ENCODE measurements at places on chromosomes 11 and 22.

GRCh38 chr11:21564095-21564494, 628.8 kb upstream of the ANO5 start:
- DNase-seq: no peak

- DNase-seq: no peak
Observed at GRCh38 chr11:113773092-113773415, 438 bp downstream of the ZW10 start.

DNA sequence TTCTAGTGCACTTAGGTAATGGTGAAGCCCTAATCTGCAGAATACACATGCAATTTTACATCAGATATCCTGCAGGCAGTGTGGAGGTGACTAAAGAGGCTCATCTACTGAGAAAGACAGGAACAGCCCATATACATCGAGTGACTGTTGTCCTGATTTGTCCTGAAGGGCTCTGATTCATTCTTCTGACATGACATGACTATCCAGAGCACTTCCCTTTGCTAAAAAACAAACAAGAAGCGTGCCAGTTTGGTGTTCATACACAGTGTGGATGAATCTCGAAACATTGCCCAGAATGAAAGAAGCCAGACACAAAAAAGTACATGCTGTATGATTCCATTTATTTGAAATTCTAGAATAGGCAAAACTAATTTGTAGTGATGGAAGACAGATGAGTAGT, 48.0 kb upstream of the AMPD3 start:
- no peak for DNase-seq

GRCh38 chr11:88105526-88105925, 69.7 kb downstream of the RAB38 start:
- no peak for DNase-seq

DNA sequence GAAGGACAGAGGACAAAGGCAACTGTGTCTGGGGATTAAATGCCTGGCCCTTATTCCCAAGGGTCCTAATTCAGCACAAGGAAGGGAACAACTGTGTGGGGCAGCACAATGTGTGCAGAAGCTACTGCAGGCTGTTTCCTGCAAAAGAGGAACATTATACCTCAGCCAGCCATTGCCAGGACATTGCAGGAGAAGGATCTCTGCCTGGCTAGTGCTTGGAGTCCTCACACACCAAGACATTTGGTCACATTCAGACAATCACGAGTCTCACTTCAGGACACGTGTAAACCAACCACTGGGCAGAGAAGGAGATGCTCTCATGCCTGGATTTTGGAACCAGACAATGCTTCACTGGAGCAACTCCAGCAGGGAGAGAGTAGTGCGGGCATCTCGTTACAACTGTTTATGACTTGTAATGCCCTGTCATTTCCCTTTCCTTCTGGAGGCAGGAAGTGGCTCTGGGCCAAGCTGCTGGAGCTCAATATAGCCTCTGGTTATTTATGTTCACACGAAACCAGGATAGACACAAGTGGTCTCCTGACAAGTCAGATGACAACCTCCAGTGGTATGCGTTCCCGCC, 23.9 kb upstream of the ZC3H12C start:
- no peak for DNase-seq

DNA sequence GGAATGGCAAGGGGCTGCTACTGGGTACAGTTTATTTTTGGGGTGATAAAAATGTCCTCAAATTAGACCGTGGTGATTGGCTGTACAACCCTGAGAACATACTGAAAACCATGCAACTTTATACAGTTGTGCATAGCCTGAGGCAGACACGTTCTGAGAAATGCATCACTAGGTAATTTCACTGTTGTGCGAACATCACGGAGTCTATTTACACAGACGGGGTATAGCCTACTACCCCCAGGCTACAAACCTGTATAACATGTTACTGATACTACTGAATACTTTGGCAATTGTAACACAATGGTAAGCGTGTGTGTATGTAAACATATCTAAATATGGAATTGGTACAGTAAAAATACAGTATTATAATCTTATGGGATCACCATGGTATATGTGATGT, 23.6 kb downstream of the NARS2 start:
- DNase-seq: no peak

GRCh38 chr11:62782753-62783152, 4.4 kb upstream of the TMEM179B start:
- DNase-seq: no peak

DNA sequence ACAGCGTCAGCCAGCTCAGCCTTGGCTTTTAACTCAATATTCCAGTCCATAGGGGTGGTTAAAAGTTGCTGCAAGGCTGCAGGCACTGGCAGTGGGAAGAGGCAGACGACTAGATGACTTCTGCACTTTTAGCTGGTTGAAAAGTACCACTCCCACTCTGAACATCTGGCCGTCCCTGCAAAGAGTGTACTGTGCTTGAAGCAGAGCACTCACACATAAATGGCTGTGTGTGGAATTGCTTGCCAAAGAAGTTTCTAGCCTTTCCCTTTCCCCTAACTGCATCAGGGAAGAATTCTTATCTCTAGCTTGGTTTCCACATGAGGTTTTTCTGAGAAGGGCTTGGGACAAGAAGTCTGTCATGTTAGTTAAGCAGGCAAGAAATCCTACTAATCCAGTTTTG, 5.1 kb upstream of the PHLDB1 start:
- no peak for DNase-seq

DNA sequence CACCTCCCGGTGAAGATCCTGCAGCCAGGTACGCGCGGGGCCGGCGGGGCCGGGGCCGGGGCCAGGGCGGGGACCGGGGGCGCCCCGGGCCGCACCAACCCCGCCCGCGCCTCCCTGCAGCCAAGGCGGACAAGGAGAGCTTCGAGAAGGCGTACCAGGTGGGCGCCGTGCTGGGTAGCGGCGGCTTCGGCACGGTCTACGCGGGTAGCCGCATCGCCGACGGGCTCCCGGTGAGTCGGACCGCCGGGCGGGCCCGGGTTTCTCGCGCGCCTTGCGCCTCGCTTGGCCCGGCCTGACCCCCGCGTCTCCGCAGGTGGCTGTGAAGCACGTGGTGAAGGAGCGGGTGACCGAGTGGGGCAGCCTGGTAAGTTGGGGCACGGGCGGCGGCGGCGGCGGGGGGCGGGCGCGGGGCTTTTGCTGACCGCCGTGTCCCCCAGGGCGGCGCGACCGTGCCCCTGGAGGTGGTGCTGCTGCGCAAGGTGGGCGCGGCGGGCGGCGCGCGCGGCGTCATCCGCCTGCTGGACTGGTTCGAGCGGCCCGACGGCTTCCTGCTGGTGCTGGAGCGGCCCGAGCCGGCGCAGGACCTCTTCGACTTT, 531 bp downstream of the PIM3 start:
- DNase-seq: no peak

GRCh38 chr11:45262900-45263299, 23.2 kb downstream of the SYT13 start:
- DNase-seq: no peak

GRCh38 chr11:2380807-2381350, 3.8 kb downstream of the CD81 start:
- DNase-seq: no peak

DNA sequence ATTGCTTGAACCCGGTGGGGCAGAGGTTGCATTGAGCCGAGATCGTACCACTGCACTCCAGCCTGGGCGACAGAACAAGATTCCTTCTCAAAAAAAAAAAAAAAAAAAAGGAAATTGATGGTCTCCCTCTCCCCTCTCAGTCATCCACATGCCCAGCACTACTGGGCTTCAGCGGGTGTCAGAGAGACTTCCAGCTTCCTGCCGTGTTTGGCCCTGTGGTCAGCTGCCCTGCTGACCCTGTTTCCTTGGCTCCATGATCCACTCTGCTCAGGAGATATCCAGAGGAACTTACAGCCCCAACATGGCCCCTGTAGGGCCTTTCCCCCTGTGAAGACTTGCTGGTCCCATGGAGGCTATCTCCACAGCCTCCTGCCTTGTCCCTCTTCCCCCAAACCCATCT, 6.1 kb upstream of the PNPLA3 start:
- no peak for DNase-seq

- DNase-seq: no peak
Observed at GRCh38 chr22:47647181-47647580, 884.7 kb downstream of the TBC1D22A start.

DNA sequence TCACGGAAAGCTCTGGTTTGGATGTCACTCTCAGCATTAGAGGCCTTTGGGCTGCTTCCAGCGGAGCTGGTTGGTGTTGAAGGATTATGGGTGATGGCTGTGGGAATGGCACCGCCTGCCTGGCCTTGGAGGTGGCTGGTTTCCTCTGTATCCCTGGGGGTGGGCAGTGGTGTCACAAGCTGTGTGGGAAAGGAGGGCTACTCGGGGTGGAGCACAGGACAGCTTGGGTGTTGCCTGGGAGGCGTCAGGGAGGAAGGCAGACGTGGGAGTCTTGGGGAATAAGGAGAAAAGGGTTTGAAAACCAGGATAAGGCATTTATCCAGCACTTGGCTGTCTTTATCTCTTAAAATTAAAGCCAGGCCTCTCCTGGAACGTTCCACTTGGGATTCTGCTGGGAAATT, 71.8 kb downstream of the ADAMTS15 start:
- no peak for DNase-seq

DNA sequence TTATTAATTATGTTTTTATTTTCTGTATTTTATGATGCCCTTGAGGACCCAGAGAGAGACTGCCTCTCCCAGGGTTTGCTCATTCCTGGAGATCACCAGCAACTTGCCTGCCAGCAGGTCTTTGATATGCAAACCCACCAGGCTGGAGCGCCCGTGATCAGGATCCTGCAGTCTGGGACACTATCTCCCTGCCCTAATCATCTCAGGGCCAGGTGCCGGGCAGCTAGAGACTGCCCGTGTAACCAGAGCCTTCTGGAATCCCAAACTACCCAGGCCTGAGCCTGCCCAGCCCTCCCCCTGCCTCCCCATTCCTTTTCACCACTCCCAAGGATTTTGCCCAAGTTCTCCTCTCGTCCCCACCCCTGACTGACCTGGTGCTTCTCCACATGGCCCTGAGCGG, 52.2 kb upstream of the B3GAT1 start:
- DNase-seq: no peak

- DNase-seq: no peak
Observed at GRCh38 chr11:76770642-76771445, 12.3 kb upstream of the TSKU start.

DNA sequence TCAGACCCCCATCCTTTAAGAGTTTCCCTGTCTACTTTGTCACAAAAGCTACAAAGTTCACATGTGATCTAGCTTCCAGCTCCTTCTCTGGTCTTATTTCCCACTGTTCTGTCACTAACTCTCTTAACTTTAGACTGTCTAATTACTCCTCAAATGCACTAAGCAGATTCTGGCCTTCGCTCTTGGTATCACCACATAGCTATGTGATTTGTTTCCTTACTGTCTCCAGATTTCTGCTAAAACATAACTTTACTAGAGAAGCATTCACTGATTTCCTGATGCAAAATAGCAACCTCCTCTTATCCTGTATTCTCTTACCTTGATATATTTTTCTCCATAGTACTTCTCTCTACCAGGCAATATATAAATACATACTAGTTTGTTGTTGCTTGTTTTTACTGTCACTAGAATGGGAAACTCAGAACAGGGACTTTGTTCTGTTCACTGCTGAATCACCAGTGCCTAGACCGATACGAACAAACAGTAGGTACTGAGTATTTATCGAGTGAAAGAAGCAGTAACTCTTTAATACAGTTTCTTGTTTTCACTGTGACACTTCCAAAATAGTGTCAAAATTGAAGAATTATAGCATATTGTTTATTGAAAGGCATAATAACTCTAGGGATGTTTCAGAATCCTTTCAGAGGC, 205.6 kb downstream of the DDX10 start:
- DNase-seq: no peak

GRCh38 chr11:109783840-109784239, 309.4 kb upstream of the ZC3H12C start:
- no peak for DNase-seq

GRCh38 chr11:100878474-100878873, 191.4 kb downstream of the ARHGAP42 start:
- no peak for DNase-seq

DNA sequence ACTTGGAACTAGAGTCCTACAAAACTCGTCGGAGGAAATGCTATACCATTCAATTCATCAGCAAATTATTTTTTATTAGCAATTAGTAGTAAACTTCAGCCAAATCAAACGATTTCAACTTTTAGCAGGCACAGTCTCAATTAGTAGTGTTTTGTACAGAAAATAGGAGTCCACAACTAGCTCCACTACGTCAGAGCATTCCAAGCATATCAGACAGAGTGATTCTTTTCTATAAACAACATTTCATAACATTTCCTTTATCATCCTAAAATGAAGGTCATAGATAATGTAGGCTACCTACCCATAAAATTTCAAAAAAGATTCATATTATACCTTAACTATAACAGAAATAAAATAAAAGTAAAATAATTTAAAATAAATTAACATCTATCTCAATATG, 169.9 kb downstream of the KIF18A start:
- DNase-seq: no peak

DNA sequence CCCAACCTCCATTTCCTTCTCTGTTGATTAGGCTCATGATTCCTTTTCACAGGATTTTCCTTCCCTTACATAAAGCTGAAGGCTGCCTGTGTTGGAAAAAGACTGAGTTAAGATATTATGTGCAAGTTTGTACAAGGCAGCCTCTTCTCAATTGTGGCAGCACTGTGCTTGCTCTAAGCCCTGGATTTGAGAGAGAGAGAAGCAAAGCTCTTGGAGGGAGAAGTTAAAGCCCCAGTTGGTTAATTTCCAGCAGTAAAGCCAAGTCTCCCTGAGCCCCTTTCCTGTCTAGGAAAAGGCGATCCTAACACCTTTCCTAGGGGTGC, 128.3 kb upstream of the SESN3 start:
- DNase-seq: no peak

GRCh38 chr11:78399136-78399535, 18.5 kb downstream of the GAB2 start:
- DNase-seq: no peak

- DNase-seq: no peak
Observed at GRCh38 chr22:25564979-25565677, 653 bp downstream of the GRK3 start.

- DNase-seq: no peak
Observed at GRCh38 chr11:1279674-1280055, 29.8 kb downstream of the TOLLIP start.

- DNase-seq: no peak
Observed at GRCh38 chr22:27274770-27275449, 526.6 kb downstream of the MN1 start.

All from activated CD8-positive, alpha-beta memory T cell treated with anti-CD3 and anti-CD28 coated beads for 1 hour (primary cell).